ENCODE measurements at places on chromosomes 5 and 9.

GRCh38 chr5:168860081-168860480 is 280.9 kb upstream of the PANK3 start:
- no peak for DNase-seq

GRCh38 chr9:93698140-93698908 is 121.9 kb downstream of the PHF2 start:
- DNase-seq: no peak

GRCh38 chr5:169805527-169805934 is 168.5 kb downstream of the DOCK2 start:
- DNase-seq: no peak

GRCh38 chr5:72166070-72166979 is 59.0 kb downstream of the MAP1B start:
- DNase-seq: peak; percentile 82

- no peak for DNase-seq
These were observed 42.1 kb upstream of the GPR21 start for GRCh38 chr9:122991370-122991830.

GRCh38 chr5:16043349-16043965 is 136.1 kb downstream of the MARCHF11 start:
- DNase-seq: no peak

- no peak for DNase-seq
These were observed 86.7 kb upstream of the TAS2R1 start for GRCh38 chr5:9716838-9717281.

GRCh38 chr9:8723195-8723594 is 923.6 kb upstream of the DMAC1 start:
- DNase-seq: no peak

GRCh38 chr9:95023217-95024003 is 294.1 kb downstream of the FANCC start:
- peak; percentile 80 for DNase-seq

DNA sequence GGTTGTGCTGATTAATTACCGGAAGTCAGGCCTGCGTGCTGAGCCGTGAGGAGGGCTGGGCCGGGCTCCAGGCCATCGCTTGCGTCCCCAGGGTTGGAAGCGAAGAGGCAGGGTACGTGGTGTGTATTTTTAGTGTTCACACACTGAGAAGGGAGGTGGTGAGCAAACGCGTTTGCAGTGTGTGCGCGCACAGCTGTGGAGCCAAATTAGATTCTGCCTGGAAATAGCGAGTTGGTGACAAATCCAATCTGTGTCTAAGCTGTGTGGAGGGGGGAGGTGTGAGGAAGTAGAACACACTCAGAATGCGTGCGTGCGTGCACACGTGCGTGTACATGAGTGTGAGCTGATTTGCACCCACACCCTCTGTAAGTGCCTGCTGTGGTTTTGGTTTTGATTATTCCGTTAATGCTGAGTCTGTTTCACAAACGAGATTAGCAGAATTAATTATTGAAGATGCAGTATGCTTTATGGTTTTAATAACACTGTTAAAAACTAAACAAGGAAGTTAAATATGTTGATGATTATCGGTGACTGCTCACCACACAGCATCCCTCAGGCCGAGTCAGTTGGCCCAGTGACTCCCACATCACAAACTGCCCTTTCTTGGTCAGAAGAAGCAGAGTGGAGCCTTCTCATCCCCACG is 111.8 kb upstream of the FCN2 start:
- no peak for DNase-seq

DNA sequence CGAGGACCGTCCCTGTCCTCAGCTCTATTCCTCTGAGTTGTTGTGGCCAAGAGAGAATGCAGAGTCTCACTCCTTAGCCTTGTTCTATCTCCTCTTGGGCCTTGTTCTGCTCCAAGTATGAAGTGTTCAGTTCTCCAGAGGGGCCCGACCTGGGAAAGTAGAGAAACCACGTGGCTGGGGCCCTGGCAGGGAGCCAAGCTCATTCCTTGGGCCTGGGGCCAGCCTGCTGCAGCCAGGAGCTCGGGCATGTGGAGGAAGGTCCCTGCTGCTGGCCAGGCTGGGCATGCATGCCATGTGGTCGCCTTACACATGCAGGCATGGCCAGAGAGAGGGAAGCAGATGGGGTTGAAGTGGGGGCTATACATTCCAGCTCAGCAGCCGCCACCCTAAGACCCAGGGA is 60.7 kb downstream of the COL27A1 start:
- DNase-seq: no peak

DNA sequence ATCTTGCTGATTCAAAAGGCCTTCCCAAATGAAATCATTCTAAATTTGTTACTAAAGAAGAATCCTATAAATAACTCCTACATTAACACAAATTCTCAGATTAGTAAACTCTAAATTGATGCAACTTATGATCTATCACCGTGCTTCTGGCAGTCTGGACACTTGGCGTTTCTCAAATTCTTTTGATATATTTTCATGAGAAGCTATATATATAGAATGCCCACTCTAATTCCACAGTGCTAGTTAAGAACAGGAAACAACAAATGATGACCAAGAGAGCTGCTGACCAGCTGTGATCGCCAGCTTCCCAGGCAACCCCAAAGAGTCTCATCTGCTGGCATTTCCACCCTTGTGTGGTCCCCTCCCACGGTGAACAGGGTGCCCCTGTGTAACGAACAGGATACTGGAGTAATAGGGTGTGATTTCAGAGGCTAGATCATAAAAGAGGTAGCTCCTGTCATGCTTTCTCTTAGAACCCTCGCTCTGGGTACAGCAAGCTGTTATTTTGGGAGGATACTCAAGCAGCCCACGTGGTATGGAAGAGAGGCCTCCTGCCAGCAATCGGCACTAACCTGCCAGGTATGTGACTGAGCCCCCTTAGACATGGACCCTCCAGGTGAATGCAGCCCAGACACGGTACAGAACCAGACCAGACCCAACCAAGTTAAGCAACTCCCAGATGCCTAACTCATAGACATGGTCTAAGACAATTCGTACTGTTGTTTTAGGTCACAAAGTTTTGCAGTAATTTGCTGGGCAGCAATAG is 64.7 kb downstream of the CDC14B start:
- no peak for DNase-seq

- DNase-seq: no peak
These were observed 86.8 kb downstream of the CAMK4 start for GRCh38 chr5:111310711-111311620.

DNA sequence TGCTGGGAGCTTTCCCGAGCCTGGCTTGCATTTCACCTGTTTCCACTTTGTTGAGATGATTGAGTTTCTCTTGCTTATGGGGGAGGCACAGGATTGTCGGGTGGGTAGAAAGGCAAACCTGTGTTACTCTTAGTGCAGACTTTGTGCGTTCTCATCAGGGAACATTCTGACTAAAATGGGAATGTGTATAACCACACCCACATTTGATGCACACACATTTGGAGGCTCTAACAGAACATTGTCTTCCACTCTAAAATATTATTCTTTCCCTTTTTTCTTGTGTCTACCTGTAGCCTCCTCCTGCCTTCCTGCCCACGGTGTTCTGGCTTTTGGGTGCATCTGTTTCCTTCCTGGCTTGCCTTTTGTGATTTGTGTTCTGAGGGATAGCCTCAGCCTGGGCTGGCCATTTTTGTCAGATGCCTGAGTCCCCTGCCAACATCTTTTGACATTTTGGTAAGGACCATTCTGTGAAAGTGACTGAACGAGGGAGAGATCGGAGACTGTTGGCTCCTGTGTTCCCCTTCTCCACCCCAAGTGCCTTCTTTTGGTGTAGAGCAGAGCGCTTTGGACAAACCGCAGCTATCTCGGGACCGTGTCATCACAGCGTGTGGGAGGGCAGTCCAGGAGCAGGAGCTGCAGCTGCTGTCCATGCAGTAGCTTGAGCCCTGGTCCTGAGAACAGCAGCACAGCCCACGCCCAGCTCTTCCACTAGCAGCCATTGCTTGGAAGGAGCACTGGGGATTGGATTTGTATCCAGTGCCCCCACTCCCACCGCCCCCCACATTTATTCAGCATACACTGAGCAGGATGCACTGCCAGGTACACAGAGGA is 101.4 kb downstream of the ARHGAP26 start:
- DNase-seq: no peak

GRCh38 chr5:55146080-55146479 is 13.9 kb upstream of the GPX8 start:
- no peak for DNase-seq

DNA sequence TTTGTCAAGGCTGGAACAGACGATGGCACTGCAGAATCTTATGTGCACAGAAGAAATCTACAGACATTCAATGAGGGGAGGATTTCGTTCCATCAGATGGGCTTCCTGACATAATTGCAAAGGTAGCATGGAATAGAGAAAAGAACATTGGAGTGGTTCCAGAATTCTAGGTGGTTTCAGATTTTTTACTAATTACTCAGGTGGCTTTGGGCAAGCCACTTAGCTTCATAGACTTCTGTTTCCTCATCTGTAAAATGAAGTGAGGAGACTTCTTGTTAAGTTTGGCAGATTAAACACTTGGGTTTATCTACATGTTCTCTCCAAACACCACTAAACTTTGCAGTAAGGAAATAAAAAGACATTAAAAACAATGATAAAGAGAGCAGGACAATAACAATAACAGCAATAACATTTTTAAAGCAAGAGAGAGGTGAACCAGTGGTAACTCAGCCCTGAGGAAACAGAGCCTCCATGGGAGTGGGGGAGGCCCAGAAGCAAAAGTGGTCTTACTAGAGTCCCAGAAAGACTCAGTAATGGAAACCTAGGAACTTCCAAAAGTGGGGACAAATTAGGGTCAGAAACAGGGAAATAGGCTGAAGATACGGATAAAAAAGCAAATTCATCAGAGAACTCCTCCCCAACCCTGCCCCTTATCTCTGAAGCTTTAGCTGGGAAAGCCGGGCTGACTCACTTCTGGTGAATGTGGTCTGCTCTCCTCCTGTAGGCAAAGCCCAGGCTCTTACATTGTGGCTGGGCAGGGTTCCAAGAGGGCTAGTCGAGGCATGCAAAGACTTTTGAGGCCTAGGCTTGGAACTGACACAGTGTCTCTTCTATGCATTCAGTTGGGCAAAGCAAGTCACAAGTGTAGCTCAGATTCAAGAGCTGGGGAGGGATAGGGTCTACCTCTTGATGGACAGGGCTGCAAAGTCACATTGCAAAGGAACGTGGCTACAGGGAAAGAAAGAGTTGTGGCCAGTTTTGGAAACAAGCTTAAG is 11.8 kb upstream of the ACTBL2 start:
- DNase-seq: peak; percentile 84

GRCh38 chr9:37034305-37034937 is 353 bp upstream of the PAX5 start:
- peak; percentile 72 for DNase-seq

- no peak for DNase-seq
These were observed 993.5 kb upstream of the SEMA6A start for GRCh38 chr5:117568126-117568525.

- DNase-seq: no peak
These were observed 27.9 kb upstream of the KLF9 start for GRCh38 chr9:70442328-70442848.

DNA sequence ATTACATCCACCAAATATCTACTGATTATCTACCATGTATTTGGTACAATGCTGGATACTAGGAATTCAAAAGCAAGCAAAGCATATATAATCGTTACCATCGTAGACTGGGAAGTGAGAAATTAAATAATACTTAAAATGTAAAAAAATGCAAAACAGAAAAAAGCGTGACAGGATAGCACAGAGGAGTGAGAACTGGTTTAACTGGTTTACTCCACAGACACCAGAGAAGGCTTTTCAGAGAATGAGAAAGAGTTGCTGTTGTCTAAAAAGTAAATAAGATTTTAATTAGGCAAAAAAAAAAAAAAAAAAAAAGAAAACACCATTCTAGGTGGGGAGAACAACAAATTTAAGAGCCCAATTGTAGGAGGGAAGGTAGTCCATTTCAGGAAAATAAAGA is 657.9 kb upstream of the ST8SIA4 start:
- no peak for DNase-seq

- peak; percentile 34 for DNase-seq
These were observed 9.6 kb downstream of the PSIP1 start for GRCh38 chr9:15501179-15501578.

GRCh38 chr5:32462618-32463017 is 18.1 kb upstream of the ZFR start:
- no peak for DNase-seq

DNA sequence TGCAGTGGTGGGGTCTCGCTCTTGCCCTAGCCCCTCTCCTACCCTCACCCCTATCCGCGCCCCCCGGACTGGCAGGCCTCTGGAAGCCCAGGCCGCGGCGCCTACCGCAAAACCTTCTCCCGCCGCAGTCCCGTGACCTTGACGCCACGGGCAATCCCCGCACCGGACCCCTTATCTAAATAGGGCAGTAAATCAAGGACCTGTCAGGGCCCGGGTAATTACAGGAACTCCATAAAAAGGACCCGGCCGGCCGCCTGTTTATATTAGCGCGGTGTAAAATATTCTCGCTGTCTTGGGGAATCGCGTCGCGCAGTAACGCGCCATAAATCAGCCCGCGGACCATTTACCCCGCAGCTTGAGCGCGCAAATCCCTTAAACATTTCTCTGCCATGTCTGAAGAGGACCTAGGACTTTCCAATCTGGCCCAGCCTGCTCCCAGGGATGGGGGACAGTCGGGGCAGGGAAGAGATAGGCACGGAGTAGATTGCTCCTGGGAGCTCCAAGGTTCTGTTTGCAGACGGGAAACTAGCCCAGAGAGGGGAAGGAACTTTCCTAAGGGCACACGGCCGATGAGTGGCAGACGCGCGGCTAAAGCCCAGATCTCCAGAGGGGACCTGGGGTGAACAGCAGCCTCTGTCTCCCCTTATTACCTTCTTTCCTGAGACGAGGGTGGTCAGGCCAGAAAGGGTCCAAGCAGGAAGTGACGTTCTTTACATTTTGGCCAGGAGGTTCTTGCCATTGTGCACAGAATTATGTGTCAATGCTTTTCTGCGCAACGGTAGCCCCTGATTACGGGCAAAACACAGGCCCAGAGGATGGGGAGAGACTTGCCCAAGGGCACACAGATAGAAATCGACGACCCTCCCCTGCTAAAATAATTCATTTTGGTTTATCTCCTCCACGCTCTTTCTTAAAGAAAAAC is 4.8 kb upstream of the HAND1 start:
- DNase-seq: no peak

DNA sequence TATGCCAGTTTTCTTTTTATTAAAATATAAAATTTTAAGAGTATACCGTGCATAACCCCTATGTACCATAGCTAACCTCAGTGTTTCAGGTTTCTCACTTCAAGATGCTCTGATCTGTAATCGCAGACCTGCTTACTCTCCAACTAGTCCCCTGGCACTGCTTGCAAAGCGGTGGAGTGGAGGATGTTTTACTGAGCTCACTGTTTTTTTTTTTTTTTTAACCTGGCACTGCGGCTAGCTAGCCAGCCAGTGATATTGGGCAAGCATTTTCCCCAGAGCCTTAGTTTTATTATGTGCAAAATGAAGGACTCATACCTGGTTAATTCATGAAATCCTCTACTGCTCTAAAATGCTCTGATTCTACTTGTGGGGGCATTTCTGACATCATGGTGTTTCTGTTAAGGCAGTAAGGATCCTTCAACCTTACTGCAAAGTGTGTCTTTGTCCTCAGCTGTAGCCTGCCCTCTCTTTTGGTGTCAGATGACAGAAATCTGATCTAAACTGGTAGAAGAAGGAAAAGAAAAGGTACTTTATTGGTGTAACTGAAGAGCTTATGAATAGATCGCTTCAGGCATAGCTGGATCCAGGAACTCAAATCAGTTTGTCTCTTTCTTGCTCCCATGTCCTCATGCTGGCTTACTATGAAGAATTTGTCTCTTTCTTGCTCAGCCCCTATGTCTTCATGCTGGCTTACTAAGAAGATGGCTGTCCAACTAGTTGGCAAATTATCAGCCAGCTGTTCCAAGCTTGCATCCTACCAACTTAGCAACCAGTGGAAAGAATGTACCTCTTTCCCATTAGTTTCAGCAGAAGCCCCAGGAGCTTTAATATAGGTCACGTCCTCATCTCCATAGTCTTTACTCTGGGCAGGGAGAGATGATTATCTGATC is 59.8 kb downstream of the DOCK2 start:
- no peak for DNase-seq

Data from DMS153 (cell line).